ENCODE measurements at places on chromosomes 11 and 22. TPM values are rescaled to one million over a fixed set of nuclear protein-coding genes. Genes with fewer than 3 reads are reported as not detected.

GRCh38 chr11:2728663-2729332, 29.0 kb upstream of the KCNQ1OT1 start:
- DNase-seq, result no peak

GRCh38 chr11:120914021-120914420, 109.9 kb upstream of the TBCEL start:
- DNase-seq, result no peak

- no peak for DNase-seq
Measured at GRCh38 chr11:2436521-2437031, 7.7 kb downstream of the TRPM5 start.

DNA sequence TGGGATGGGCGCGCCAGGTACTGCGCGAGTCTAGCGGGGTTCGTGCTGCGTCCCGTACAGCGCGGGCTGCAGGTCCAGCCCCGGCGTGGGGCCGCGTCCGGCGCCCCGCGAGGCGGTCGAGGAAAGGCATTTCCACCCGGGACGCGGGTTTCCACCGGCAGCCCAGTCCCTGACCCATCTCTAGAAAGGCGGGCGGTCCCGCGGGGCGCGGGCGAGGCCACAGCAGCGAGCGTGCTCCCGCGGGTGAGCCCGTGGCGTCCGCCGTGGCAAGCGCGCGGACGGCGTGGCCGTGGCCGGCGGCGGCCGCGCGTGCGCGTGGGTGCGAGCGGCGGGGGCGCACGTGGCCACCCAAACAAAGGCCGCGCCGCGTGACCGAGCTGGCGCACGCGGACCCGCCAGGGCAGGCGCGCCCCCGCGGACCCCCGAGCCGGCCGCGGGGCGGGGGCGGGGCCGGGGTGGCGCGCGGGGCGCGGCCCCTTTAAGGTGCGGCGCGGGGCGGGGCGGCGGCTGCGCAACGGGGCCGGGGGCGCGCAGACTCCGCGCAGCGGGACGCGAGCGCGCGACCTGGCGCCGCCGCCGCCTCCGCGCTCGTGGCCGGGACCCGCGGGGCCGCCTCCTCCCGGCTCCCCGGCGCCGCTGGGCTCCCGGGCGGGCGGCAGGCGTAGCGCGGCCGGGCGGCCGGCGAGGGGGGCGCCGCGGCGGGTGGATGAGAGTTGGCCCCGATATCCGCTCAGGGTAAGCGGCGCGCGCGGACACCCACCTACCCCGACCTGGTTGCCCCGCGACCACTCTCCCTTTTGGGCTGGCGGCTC, 39.3 kb upstream of the CELSR1 start:
- peak; percentile 62 for DNase-seq

GRCh38 chr22:37608477-37609239, at the start of gene GGA1:
TSS of gene GGA1 (plus strand) at chr22:37608834. CDS start at chr22:37608861, 27 bp downstream.
- DNase-seq, result peak; percentile 93

Gene PHF21B
- not detected for total RNA-seq

Gene SYT7
- 0.66 TPM for total RNA-seq

Gene CHRNA10
- total RNA-seq, result 1.1 TPM

Gene APOBEC3F
- total RNA-seq, result 8.3 TPM

All from activated T-cell treated with anti-CD3 and anti-CD28 coated beads, Interleukin-2, amount 50 U/mL, for 4 hours (primary cell).